Central memory CD4-positive, alpha-beta T cell (primary cell): ENCODE measurements at places on chromosomes 2 and 18.
A peak's percentile ranks its signal among the peaks of the same experiment; 100 is the strongest.

DNA sequence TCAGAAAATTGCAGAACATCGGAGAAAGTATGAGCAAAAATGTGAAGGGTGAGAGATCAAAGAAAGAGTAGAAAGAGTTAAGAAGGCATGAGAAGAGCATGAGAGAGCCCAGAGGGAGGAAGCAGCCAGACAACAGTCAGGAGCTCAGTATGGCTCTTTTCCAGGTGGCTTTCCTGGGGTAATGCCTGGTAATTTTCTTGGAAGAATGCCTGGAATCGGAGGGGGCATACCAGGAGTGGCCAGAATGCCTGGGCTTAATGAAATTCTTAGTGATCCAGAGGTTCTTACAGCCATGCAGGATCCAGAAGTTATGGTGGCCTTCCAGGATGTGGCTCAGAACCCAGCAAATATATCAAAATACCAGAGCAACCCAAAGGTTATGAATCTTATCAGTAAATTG is 271.8 kb upstream of the TFPI start:
- no peak for DNase-seq

DNA sequence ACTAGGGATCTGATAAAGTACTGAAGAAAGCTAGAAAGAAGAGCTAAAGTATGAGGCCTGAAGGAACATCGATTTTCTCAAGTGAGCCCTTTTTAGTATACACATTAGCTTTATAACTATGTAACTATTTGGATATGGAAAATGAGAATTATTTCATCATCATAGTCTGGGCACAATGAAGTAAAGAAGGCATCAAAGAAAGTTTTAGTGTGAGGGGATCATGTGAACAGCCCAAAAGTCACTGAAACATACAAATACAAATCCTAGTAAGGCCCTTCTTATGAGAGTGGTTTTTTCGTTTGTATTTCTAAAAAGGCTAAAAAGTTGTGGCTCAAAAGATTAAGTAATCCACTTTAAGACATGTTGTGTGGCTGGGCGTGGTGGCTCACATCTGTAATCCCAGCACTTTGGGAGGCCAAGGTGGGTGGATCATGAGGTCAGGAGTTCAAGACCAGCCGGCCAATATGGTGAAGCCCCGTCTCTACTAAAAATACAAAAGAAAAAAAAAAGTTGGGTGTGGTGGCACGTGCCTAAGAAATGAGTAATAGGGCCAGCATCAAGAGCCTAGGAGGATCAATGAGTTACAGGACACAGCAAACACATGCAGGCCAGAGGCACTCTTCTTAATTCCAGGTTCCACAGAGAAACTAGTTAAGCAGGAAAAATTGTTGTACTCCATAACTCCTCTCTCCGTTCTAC is 61.9 kb downstream of the PUM2 start:
- no peak for DNase-seq

- DNase-seq, result no peak
Measured at GRCh38 chr2:240986787-240987411, 11.5 kb upstream of the SNED1 start.

GRCh38 chr2:168156661-168157060 is 90.7 kb downstream of the STK39 start:
- DNase-seq, result no peak

GRCh38 chr2:10471955-10472354 is 23.8 kb upstream of the ODC1 start:
- no peak for DNase-seq

- no peak for DNase-seq
Measured at GRCh38 chr2:69947325-69947931, 14.0 kb downstream of the ASPRV1 start.

DNA sequence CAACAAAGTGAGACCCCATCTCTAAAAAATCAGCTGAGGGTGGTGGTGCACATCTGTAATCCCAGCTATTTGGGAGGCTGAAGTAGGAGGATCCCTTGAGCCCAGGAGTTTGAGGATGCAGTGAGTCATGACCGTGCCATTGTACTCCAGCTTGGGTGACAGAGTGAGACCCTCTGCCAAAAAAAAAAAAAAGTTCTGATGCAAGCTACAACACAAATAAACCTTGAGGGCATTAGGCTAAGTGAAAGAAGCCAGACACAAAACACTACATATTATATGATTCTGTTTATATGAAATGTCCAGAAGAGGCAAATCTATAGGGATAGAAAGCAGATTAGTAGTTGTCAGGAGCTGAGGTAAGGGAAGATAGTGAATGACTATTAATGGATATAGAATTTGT is 13.0 kb downstream of the YWHAQ start:
- no peak for DNase-seq

DNA sequence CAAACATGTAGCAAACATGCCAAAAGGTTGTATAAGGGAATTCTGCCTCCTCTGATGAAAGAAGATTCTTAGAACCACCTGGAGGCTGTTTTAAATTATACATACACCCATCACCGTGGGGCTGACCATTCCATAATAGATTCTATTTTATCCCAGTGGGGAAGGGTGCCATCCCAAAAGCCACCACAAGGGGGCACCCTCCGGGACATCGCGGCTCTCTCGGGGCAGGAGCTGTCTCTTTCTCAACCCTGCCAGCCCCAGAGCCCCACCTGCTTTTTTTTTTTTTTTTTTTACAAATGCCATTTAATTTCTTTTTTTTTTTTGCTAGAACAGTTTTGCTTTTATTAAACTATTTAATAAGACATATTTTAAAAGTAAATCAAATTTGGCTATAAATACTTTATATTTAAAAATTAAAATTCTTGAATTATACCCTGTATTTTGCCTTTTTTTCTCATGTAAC is 8.6 kb upstream of the MTCL1 start:
- peak; percentile 62 for DNase-seq

- no peak for DNase-seq
Measured at GRCh38 chr2:144097440-144098225, 422.3 kb downstream of the ZEB2 start.

- DNase-seq, result no peak
Measured at GRCh38 chr2:2293527-2294089, 37.5 kb downstream of the MYT1L start.

- DNase-seq, result no peak
Measured at GRCh38 chr2:141490886-141491285, 639.9 kb downstream of the LRP1B start.

- no peak for DNase-seq
Measured at GRCh38 chr2:64789466-64790320, 136.0 kb upstream of the SERTAD2 start.

GRCh38 chr2:205675861-205676516 is 6.3 kb upstream of the NRP2 start:
- DNase-seq, result no peak

DNA sequence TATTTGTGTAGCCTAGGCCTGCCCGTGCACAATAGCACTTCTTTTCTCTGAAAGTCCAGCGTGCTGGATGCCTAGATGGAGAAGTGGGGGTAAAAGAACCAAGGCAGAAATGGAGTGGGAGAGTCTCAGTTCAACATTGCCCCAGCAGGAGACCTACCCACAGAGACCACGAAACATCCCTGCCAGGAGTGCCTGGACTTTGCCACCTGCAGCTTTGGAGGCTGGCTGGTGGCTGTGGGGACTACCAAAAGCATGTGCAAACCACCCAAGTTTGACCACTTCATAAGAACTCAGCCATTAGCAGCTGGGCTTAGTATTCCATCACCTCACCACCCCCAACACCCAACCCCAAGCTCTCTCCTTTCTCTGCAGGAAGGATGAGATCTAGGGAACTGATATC is 416.9 kb upstream of the ID2 start:
- DNase-seq, result no peak

DNA sequence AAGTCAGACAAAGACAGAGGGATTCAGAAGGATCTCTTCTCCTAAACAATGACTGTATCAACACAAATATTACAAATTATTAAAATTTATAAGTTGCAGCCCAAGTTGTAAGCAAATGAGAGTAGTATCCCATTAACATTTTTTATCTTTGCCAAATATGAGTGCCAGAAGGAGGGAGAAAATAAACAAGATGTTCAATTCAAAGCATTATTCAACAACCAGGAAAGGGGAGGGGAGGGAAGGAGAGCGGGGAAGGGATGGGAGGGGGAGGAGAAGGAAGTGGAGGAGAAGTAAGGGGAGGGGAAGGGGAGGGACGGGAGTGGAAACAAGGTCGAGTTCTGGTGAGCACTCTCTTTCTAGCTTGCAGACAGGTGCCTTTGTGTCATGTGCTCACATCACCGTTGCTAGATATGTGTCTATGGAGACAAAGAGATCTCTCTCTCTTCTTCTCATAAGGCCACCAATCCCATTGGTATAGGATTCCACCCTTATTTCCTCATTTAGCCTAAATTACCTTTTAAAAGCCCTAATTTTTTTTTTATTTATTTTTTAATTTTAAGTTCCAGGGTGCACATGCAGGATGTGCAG is 679.6 kb upstream of the CHAC2 start:
- no peak for DNase-seq

DNA sequence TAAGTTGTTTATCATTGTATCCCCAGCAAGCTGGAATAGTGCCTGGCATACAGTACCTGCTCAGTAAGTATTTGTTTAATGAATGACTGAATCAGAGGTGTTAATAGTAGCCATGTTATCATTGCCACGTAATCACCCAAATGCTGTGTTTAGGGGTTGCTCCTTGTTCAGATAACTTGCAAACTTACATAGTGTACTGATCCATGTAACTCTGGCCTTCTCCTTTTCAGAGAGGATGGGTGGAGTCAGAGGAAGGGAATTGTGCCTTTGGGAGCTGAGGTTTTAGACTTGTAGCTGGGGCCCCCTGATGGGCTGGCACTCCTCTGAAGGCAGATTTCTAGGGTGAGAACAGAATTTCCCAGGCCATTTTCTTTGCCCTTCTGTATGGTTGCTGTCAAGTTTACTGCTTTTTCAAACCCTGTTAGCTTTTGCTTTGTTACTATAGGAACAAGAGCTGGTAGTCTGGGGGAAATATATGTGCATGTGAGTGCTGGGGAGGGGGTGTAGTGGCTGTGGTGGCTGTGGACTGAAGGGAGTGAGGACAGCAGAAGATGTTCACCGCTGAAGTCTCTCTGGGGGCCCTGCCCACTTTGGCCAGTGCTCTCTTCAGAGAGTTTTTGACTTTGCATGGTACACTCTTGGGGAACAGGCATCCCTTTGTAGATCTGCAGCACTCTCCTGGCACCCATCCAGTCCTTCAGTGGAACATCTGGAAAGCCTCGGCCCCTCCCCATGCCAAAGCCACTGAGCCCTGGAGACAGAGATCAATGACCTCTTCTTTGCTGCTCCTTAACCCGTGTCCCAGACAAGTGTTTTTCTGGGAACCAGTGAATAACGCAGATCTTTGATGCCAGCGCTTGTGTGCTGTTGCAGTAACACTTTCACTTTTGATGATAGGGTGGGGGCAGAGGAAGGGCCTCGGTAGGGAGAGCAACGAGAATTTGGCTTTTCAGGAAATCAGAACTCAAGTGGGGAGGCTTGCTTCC is 209.0 kb downstream of the PRKCE start:
- peak; percentile 2 for DNase-seq

DNA sequence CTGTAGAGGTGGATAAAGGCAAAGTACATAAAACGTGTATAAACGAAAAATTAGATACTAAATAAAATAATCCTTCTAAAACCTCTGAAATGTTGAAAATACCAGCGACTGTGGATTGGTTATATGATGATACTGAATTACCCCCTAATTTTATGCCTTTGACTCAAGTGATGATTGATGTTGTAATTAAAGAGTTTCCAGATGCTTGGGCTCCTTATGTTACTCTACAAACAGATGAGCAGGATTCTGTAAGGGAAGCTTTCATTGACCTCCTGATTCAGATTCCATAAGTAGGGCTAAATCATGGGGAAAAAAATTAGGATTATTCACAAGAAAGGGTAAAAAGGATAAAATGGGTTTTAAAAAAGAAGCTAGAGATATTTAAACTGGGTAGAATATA is 418.2 kb upstream of the SLC39A10 start:
- DNase-seq, result no peak
